ENCODE measurements at places on chromosomes 3 and 15.

GRCh38 chr3:124843506-124844177 is 43.5 kb downstream of the ITGB5 start:
- no peak for DNase-seq

- DNase-seq, result peak; percentile 8
Measured at GRCh38 chr3:15476378-15476777, 45.1 kb downstream of the COLQ start.

- DNase-seq, result no peak
Measured at GRCh38 chr3:123593381-123593780, 8.5 kb upstream of the HACD2 start.

DNA sequence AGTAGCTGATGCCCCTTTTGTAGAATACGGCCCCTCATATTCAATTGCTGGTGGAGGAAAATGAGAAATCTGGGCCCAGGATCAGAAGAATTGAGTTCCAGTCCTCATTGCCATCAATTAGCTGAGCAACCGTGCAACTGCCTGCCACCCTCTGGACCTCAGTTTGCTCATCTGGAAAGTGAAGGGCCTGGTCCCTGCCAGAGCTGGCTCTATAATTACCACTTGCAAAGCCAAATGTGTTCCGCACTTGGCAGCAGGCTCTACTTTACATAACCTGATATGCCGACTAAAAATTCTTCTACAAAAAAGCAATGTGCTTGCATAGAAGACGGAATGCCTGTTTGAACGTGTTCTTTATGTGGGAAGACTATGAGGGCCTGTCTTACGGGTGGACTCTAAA is 8.6 kb upstream of the ITGB5 start:
- DNase-seq, result no peak

DNA sequence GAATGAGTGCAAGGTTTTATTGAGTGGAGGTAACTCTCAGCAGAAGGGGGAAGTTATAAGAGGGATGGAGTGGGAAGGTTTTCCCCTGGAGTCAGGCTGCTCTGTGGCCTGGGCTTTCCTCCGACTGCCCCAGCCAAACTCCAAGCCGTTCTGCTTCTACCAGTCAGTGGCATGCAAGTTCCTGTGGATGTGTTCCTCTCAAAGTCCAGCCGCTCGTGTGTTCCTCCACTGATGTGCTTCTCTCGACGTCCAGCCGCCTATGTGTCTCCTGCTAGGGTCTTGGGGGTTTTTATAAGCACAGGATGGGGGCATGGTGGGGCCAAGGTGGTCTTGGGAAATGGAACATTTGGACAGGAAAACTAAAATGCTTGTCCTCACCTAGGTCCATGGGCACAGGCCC is 9.0 kb upstream of the U2SURP start:
- DNase-seq, result no peak

GRCh38 chr3:124765197-124765840 is 35.1 kb downstream of the UMPS start:
- no peak for DNase-seq

DNA sequence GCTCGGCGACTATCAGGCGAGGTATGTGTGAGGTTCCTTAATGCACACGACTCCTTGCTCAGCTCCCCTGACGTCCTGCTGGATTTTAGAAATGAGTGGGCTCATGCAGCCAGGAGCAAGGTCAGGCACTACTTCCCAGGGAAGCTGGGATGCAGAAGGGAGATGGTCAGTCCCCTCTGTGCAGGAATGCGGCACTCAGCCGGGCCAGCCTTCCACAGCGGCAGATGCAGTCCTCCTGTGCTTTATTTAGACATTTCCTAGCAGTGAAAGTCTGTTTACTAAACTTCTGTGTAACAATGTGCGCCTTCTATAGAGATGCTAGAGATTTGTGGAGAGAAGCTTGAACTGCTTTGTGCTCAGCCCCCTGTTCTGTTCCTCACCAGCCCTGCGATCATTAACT is 252.1 kb downstream of the SLCO3A1 start:
- DNase-seq, result no peak

- no peak for DNase-seq
Measured at GRCh38 chr3:103470498-103470897, 1035.7 kb downstream of the ZPLD1 start.

GRCh38 chr3:38260474-38260873 is 5.1 kb upstream of the SLC22A13 start:
- no peak for DNase-seq

GRCh38 chr3:39287216-39288164 is 7.7 kb upstream of the CX3CR1 start:
- DNase-seq, result no peak

- peak; percentile 49 for DNase-seq
Measured at GRCh38 chr15:47429376-47429775, 287.9 kb upstream of the SEMA6D start.

GRCh38 chr15:98671060-98672008 is 23.0 kb downstream of the IGF1R start:
- peak; percentile 74 for DNase-seq

- DNase-seq, result peak; percentile 35
Measured at GRCh38 chr15:78880242-78880533, 7.5 kb downstream of the MORF4L1 start.

DNA sequence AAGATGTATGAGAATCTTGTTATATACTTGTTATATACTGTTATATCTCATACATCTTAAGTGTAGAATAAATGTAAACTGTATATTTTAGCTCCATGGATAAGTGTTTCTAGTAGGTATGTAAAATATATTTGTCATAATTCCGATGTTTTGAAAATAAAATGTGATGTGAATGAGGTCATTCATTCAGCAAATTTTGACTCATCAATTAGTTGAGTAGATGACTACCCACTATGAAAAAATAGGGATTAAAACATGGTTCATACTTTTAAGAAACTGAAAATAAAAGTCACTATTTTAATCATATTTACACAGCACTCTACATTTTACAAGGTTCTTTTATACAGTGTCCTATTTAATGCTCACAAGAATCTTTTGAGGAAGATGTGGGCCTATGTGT is 28.4 kb upstream of the CNTN3 start:
- DNase-seq, result no peak

DNA sequence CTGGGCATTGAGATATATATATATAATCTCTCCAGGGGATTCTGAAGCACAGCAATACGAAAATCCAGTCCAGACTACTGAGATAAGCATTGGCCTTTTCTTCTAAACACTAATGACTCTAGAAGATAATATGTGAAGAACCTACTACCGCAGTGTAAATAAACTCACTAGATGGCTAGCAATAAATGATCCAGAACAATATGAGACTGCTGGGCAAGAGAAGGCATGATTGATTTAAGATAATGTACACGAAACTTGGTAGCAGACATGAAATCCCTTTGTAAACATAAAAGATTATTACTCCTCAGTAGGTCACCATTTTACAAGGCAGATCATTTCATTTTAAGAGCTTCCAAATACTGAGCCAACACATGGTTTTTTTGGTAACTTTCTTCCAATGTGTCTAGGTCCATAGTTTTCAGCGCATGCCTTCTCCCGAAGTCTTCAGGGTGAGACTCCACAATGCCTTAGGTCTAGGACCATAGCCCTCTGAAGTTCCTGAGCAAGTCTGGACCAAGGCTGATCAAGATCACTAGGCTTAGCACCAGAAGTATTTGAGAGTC is 193.2 kb downstream of the LRRN1 start:
- DNase-seq, result no peak

DNA sequence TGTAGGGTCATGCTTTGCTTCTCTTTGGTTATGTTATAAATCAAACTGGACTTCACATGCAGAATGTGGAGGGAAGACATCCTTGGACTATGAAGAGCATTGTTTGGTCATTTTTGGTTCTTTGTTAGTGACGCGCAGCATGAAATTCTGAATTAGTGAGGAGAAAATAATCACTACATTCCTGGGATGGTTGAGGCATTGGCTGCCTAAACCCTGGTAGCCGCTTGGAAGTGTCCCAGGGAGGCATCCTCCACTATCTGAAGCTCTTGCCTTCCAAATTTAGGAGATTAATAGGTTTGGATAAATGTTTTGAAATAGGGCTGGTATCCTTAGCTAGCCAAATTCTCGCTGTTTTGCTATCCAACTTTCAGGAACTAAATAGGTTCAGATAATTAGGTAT is 96.2 kb downstream of the CLSTN2 start:
- DNase-seq, result no peak

DNA sequence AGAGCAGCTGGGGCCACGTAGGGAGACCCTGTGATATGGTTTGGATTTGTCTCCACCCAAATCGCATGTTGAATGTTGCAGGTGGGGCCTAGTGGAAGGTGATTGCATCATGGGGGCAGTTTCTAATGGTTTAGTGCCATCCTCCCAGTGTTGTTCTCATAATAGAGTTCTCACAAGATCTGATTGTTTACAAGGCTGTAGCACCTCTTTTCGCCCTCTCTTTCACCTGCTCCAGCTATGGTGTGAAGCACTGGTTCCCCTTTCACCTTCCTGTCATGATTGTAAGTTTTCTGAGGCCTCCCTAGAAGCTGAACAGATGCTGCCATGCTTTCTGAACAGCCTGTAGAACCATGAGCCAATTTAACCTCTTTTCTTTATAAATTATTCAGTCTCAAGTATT is 198.9 kb upstream of the CBLB start:
- DNase-seq, result no peak

DNA sequence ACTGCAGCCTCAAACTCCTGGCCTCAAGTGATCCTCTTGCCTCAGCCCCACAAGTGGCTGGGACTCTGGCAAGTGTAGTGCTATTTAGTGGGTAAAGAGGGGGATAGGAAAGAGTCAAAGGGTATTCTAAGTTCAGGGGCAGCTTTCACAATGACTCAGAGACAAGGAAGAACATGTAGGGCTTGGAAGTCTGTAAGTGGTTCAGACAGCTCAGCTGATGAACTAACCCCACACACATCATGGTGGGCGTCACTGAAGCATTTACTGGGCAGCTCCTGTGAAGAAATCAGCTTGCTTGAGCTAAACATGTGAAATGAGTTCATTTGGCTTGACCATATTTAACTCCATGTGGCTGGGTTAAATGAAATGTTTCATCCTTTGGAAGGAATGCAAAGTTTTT is 34.6 kb upstream of the THSD4 start:
- peak; percentile 83 for DNase-seq

GRCh38 chr3:98777801-98778220 is 14.7 kb downstream of the ST3GAL6 start:
- peak; percentile 86 for DNase-seq

DNA sequence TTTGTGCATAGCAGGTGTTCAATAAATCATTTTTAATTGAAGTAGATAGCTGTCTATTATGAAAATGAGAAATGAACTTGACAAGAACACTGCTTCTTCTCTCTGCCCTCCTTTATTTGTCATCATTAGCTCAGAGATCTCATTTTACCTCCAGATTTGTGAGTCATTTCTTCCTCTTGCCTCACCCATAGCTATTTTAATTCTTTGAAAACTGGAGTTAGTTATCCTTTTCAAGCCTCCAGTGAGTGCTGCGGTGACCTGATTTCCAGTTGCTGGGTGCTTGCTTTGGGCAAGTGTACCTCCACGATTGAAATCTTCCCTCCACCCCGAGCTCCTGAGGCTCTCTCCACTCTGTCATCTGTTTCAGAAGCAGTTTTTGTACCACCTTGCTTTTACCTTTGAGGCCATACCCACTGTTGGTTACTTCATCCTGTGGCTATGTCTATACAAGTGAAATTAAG is 114.6 kb downstream of the NFKBIZ start:
- peak; percentile 58 for DNase-seq

DNA sequence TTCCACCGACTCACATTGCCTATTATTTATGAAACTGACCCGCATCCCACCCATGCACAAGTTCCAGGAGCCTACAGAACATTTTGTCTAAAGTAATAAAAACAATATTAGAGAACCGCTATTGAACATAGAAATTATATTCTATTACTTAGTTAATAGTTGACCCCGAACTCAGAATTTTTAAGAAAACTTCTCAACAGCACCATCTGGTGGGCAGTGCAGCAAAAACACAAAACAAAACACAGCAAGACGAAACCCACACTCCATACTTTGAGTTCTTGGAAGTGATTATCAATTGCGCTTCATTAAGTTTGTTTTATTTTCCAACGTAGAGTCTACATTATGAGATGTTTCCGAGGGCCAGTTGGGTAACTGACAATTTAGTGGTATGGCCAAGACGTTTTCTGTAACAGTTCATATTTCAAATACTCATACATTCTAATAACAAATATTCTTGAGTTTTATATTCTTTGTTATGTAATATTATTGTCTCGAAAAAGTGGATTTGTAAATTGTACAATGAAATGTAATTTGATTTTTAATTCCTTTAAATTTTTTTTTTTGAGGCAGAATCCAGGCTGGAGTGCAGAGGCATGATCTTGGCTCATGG is 24.0 kb upstream of the C3orf70 start:
- peak; percentile 49 for DNase-seq

GRCh38 chr3:5195605-5196004 is 8.1 kb downstream of the EDEM1 start:
- no peak for DNase-seq

- DNase-seq, result no peak
Measured at GRCh38 chr3:134367869-134368750, 6.1 kb downstream of the AMOTL2 start.

Measured in fibroblast of skin of abdomen (primary cell).